ENCODE measurements at places on chromosomes 5 and 9. TPM values are rescaled to one million over a fixed set of nuclear protein-coding genes. Genes with fewer than 3 reads are reported as not detected.

Gene DCAF10
- 32.4 TPM for total RNA-seq

- no peak for DNase-seq
Observed at GRCh38 chr5:169648725-169649310, 11.7 kb downstream of the DOCK2 start.

DNA sequence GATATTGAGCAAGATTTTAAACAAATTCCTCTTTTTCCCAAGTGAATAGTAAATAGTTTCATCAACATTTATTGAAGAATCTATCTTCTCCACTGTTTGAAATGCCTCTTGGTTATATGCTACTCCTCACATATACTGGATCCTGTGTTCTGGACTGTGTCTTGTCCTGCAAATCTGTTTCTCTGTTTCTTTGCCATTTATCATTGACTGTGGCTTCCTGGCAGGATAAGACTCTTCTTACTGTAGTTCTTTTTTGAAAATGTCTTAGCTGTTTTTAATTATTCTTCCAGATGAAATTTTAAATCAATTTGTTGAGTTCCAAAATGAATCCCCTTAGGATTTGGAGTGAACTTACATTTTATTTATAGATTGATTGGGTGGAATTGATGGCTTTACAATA is 27.8 kb downstream of the RALGPS1 start:
- no peak for DNase-seq

Gene ADRA1B
- total RNA-seq = not detected

- DNase-seq = no peak
Observed at GRCh38 chr5:23994581-23995370, 487.4 kb downstream of the PRDM9 start.

Gene SLC26A2
- total RNA-seq = 7.1 TPM

Gene SLC38A9
- total RNA-seq = 17.9 TPM

Gene HAVCR1
- 0.29 TPM for total RNA-seq

Gene HNRNPK
- 661 TPM for total RNA-seq

Gene IL5
- not detected for total RNA-seq

- no peak for DNase-seq
Observed at GRCh38 chr5:113526421-113526820, 12.9 kb downstream of the YTHDC2 start.

Gene RGMB
- 9.2 TPM for total RNA-seq

Gene GPR150
- not detected for total RNA-seq

DNA sequence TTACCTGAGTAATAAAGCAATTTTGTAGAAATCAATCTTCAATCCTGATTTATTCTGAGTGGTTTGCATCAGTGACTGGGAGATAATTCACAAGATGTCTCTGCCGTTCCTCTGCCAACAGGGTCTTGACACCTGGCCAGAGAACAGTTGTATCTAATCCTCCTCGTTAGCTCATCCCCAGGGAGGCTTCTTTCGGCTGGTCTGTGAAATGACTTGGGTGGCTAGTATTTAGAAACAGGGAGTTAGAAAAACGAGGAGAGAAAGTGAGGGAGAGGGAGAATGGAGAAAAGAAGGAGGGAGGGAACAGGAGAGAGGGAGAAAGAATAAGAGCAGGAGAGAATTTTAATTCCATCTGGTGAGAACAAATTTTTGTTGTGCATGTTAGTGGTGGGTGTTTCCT is 600.2 kb upstream of the TLE4 start:
- no peak for DNase-seq

- no peak for DNase-seq
Observed at GRCh38 chr5:124705577-124705976, 40.9 kb downstream of the ZNF608 start.

DNA sequence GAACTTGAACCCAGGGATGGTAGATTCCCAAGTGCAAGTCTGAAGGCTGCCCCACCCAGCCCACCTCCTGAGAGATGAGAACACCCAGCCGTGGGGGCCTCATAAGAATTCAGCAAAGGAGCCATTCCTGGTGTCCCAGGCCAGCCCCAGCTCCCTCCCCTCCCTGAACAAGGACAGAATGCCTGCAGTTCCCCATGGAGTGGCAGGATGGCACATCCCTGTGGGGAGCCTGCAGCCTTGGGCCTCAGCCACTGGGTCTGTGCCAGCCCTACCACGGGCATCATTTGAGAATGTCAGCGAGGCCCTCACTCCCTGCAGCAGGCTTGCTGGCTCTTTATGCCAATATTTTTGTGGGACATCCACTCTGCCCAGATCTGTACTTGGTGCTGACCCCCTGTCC is 36.2 kb upstream of the RAPGEF1 start:
- no peak for DNase-seq

- DNase-seq = no peak
Observed at GRCh38 chr5:54927097-54927746, 58.2 kb downstream of the ESM1 start.

GRCh38 chr9:101977614-101978210 is 239.3 kb upstream of the GRIN3A start:
- DNase-seq = peak; percentile 9

Gene ANKRD33B
- total RNA-seq = 1.3 TPM

Gene ACER2
- 0.31 TPM for total RNA-seq

GRCh38 chr5:149313151-149313841 is 32.0 kb upstream of the GRPEL2 start:
- DNase-seq = no peak

Gene ZFP37
- 2.3 TPM for total RNA-seq

Gene DEPDC1B
- 41.6 TPM for total RNA-seq

Gene IL9
- not detected for total RNA-seq

GRCh38 chr9:136273244-136273865 is 27.7 kb upstream of the QSOX2 start:
- no peak for DNase-seq

- no peak for DNase-seq
Observed at GRCh38 chr9:136403538-136403914, 3.6 kb upstream of the SNAPC4 start.

DNA sequence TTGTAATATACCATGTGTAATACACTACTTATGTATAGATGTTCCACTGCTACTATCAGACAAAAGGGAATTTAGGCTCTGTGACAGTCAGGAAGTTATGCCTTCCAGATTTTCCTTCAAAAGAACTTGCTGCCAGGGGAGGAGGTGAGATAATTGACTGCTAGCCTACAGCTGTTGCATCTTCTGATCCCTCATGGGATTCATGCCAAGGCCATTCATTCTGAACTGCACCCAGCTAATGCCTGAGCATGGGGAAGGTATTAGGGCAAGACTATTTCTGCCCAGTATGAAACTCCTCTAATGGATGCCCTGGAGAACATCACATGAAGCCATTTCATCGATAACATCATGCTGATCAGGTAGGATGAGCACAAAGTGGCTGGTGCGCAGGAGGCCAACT is 746.5 kb upstream of the ZNF608 start:
- no peak for DNase-seq

DNA sequence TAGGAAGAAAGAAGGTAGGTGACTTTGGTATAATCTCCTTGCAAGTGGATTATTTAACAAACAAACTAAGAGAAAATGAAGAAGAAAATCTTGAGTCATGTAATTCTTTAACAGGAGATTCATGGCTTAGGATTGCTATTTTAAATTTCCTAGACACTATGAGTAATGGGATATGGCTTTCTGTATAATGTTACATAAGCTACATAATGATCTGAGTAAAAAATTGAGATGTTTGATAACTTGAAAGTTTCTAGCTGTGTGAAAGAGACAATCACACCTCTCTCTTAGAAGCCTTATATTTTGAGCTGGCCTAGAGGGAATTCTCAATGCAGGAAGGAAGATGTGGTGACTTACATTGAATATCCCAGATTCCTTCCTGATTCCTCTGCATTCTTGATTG is 92.5 kb downstream of the CDH9 start:
- DNase-seq = no peak

DNA sequence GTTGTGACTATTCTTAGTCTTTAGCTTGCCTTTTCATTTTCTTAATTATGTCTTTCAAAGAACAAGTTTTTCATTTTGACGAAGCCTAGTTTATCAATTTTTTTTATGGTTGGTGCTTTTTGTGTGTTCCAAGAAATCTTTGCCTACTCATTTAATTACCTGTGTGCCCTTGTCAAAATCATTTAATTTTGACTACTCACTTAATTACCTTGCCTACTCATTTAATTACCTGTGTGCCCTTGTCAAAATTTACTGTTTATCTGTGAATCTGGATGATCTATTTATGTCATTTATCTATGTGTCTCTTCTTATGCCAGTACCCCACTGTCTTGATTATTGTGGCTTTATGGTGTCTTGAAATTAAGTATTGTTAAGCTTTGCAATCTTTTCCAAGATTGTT is 63.9 kb downstream of the MTAP start:
- no peak for DNase-seq

DNA sequence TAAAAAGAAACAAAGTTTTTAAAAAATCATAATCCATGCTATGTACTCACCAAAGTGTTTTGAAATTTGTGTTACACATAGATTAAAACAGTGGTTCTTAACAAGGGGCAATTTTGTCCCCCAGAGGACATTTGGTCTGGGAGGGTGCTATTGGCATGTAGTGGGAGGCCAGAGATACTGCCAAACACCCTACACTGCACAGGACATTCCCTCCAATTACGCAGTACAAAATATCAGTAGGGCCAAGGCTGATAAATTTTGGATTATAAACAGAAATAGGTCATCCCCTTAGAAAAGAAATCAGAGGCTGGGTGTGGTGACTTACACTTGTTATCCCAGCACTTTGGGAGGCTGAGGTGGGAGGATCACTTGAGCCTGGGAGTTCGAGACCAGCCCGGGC is 38.9 kb downstream of the ELL2 start:
- DNase-seq = no peak

DNA sequence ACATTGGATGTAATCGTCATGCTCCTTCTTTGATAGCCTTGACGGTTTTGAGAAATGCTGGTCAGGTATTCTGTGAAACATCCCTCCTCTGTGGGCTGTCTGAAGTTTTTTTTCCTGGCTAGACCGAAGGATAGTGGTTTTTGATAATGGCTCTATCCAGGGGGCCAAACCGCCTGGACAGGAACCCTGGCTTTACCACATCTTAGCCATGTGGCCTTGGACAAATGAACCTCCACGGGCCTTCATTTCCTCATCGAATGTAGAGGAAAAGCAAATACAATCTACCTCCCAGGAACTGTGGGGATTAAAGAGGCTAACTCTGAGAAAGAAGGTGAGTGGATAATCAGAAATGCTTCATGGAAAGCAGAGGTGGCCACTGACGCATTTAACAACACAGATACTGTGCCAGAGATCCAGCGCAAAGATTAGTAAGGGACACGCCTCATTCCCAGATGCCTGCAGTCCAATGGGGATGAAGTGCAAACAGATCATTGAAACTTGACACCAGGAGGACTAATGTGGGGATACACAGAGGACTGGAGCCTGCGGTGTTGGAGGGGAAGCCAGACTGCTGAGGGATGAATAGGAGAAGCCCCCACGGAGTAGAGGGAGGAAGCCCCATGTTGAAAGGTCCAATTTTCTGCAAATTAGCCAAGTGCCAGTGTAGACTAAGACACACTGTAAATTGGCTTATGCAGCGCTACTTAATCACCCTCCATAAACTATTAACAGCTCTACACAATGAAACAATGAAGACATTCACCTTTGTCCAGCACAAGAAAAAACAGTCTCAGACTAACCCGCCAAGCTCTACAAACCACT is 41.6 kb downstream of the MYO10 start:
- DNase-seq = peak; percentile 95
